ENCODE measurements at places on chromosomes 4 and X.

DNA sequence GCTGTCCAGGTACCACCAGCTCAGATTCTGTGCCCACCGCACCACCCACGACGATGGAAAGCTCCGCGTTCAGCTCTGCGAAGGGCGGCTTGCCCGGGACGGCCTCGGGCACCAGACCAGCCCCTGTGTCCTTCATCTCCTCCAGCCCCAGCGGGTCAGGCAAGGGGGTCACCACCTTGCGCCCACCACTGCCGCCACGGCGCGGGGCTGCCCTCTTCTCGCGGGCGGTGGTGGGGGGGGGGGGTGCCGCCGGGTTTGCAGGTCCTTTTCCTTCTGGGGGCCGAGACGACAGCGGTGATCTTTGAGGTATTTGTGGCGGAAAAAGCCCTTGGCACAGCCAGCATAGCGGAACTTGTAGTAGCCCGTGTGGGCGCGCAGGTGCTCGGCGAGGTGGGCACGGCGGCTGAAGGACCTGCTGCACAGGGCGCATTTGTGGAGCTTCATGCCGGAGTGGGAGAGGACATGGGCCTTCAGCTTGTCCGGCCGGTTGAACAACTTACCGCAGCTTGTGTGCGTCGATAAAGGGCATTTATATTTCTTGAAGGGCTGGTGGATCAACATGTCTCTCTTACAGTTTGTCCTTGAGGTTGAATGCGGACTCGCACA lies 50.9 kb downstream of the CFAP299 start:
- DNase-seq, result no peak

DNA sequence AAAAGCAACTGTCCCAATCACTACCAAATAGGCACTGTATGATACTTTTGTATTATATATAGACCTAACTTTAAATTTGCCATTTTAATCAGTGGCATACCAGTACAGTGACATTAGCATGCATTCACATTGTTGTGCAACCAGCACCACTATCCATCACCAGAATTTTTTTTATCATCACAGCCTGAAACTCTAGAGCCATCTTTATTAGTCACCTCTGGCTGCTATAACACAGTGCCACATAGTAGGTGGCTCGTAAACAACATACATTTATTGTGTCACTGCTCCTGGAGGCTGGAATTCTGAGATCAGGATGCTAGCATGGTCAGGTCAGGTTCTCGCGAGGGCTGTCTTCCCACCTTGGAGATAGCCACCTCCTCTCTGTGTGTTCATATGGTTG lies 188.4 kb upstream of the GALNT7 start:
- DNase-seq, result no peak

DNA sequence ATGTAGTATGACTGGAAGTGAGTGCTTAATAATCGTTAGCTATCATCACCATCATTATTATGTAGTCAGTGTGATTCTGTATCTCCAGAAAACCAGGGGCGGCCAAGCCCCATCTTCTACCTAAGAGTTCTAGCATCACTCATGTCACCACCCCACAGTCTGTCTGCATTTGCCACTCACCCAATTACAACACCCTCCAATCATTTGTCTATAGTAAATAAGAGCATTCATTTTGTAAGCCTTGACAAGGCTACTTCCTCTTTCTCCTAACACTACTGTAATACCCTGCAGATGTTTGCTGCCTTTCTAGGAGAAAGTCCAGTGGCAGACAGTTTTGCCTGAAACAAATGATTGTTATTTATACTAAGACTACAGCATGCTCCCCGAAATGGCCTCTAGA lies 15.8 kb upstream of the IL21 start:
- DNase-seq, result no peak

DNA sequence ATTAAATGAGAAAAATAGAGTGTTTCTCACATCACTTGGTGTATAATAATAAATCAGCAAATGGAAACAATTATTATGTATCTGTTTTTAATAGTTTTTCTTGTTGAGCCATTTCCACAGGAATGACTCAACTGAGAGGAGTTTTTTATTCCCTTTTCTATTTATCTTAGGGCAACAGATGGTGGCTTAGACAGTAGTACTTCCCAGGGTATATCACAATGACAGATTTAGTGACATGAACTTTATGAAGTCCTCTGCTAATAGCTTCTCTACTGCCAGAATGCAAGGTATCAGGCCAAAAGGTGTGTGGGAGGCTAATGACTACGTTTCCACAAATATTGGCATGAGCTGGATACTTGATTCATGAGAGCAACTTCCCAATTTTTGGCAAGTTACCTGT lies 126.7 kb downstream of the HTR2C start:
- no peak for DNase-seq

- no peak for DNase-seq
Observed at GRCh38 chr4:129113434-129113833, 17.5 kb downstream of the C4orf33 start.

DNA sequence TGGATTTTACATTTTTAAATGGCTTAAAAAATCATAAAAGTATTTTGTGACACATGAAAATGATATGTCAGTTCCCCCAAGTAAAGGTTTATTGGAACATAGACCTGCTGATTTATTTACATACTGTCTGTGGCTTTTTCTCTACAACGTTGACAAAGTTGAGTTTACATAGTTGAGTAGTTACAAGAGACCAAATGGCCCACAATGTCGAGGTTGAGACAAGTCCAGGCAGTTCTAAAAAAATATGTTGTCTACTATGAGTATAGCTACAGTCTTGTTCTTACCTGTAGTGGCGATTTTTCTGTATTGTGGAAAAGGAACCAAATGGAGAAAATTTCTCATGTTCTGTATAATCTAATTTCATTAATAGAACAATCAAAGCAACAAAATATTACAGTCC lies 163.2 kb downstream of the FRAS1 start:
- DNase-seq, result no peak

GRCh38 chrX:115409551-115409950 lies 120.0 kb downstream of the LUZP4 start:
- DNase-seq, result no peak

DNA sequence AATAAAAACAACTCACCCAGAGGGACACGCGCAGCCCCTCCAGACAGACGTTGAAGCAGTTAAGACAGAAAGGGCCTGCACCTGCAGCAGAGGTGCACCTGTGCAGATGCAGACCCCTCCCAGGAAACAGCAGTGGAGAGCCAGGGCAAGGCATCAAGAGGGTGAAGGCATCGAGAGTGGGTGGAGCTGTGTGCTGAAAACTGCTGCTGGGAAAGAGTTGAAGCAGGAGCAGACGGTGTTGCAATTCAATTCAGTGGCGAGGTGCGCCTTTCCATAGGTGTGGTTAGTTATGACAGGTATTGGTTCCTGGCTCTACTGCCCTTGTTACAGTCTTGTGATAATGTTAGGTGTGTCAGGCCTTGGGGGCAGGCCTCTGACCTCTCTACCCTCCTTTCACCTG lies 16.7 kb downstream of the LETM1 start:
- DNase-seq, result no peak

DNA sequence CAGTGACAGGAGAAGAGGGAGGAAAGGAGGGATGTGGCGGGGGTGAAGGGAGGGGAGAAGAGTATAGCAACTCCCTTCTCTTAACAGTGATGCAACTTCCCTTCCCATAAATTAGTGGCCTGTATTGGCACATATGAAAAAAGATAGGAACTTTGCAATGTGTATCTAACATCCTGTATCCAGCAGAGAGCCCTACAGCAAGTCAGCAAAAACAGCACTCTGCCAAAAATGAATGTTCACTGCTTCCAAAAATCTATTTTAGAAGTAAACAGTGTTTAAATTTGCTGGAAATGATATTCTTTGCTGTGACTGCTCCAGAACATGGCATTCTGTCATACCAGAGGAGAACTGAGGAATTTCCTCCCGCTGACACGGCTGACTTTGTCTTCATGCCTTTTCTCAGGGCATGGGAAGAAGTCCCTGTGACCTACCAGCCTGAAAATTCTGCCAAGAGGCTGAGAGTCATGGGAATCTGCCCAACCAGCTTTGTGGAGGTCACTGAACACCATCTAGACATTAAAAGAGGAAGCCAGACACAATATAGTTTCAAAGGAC lies 343.4 kb upstream of the RASGEF1B start:
- no peak for DNase-seq

DNA sequence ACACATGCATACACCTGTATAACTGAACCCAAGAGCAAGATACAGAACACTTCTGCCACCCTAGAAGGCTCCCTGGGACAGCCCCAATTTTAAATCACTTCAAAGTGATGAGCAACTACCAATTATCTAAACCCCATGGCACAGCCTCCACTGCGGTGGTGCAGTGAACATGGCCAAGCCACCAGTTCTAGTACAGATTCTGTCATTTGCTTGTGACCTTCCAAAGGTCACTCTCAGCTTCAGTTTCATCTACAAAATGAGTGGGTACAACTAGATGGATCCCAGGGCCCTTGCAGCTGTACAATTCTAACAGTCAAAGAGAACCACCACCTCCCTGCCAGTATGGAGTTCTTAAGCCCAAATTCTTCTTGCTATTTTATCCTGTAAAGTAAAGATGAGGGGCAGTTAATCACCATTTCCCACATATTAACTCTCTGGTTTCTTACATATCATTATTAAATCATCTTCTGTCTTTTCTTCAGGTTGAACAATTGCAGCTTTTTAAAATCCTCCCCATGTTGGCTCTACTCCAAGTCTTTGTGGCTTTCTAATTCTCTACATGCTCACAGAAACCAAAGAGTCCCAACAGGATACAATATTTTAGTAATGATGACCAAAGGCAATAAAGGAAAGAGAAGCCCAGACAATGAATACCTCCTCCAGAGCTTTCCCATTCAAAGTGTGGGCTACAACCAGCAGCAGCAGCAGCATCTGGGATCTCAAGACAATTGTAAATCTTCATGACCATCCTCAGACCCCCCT lies 39.0 kb upstream of the GPM6B start:
- DNase-seq, result no peak

DNA sequence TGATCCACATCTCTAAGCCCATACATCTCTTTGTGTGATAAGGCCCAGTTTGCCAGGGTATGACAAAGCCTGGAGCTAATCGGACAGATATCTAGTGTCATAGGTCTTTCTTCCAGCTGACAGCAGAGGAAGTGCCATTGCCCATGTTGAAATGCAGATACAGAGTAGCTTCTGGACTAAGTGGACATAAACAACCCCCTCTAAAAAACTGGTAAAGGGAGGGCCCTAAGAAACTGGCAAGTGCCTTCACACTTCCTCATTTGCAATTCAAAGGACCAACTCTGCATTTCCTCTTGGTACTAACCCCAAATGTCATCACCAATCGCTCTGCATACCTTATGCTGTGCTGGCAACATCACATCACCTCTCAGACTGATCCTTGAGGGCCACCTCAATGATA lies 20.8 kb downstream of the ARHGEF6 start:
- DNase-seq, result no peak
